ENCODE measurements at places on chromosomes 16 and 17. TPM values are rescaled to one million over a fixed set of nuclear protein-coding genes. Genes with fewer than 3 reads are reported as not detected.

RCVRN gene
- 0.31 TPM for total RNA-seq

TMEM170A gene
- total RNA-seq: 37.9 TPM

TMIGD1 gene
- not detected for total RNA-seq

MARVELD3 gene
- 9.3 TPM for total RNA-seq

SLFN14 gene
- 2.3 TPM for total RNA-seq

SULT1A4 gene
- total RNA-seq: 10.2 TPM

TIGD7 gene
- 4.7 TPM for total RNA-seq

KCNH4 gene
- total RNA-seq: 0.31 TPM

SNAI3 gene
- 1.1 TPM for total RNA-seq

C16orf86 gene
- total RNA-seq: 6.4 TPM

CCL15 gene
- 1.3 TPM for total RNA-seq

SYNGR3 gene
- 0.46 TPM for total RNA-seq

SPATA32 gene
- total RNA-seq: not detected

FOXC2 gene
- 0.82 TPM for total RNA-seq

KRTAP2-2 gene
- not detected for total RNA-seq

PDE6G gene
- total RNA-seq: not detected
